ENCODE measurements at places on chromosomes 11 and 22. TPM values are rescaled to one million over a fixed set of nuclear protein-coding genes. Genes with fewer than 3 reads are reported as not detected.

Gene RFPL2
- not detected for total RNA-seq

Gene TRIM48
- not detected for total RNA-seq

Gene XNDC1N
- total RNA-seq, result 9.7 TPM

Gene KCNK7
- total RNA-seq, result 0.27 TPM

Gene SPI1
- total RNA-seq, result not detected

Gene IL17REL
- not detected for total RNA-seq

Gene RAC2
- not detected for total RNA-seq

Gene TPH1
- 1.5 TPM for total RNA-seq

Gene SRRD
- 8.3 TPM for total RNA-seq

Gene ADORA2A
- total RNA-seq, result 0.93 TPM

Gene KRTAP5-7
- total RNA-seq, result not detected

Gene SLC22A6
- total RNA-seq, result not detected

Gene SCGB1C1
- not detected for total RNA-seq

Gene TBRG1
- 27.5 TPM for total RNA-seq

Gene DEPDC5
- total RNA-seq, result 9.4 TPM

Gene RIMBP3B
- total RNA-seq, result 0.53 TPM

Gene INS
- not detected for total RNA-seq

Gene DDI1
- total RNA-seq, result not detected

Gene CNTF
- 5.5 TPM for total RNA-seq

Gene RTN3
- 41.7 TPM for total RNA-seq

Gene UEVLD
- total RNA-seq, result 8.4 TPM

Gene IFITM10
- total RNA-seq, result 2.3 TPM

Gene RTN4R
- 1.9 TPM for total RNA-seq

Gene POLA2
- total RNA-seq, result 24.3 TPM

Gene HMOX1
- 7.7 TPM for total RNA-seq

Gene SLC22A24
- not detected for total RNA-seq

Gene OR5A1
- not detected for total RNA-seq

Gene SLCO2B1
- total RNA-seq, result not detected

Gene OR10D3
- total RNA-seq, result 1.6 TPM

Gene OR5J2
- not detected for total RNA-seq

Gene GUCY1A2
- 0.04 TPM for total RNA-seq

Gene ST3GAL4
- total RNA-seq, result 307 TPM

Gene FBLN1
- total RNA-seq, result 1.1 TPM

Gene BIRC3
- total RNA-seq, result 1.9 TPM

Gene UPK3A
- not detected for total RNA-seq

Gene CHRNA10
- 1.4 TPM for total RNA-seq

Gene FAM83F
- under 0.01 TPM for total RNA-seq

Gene PKNOX2
- 1.2 TPM for total RNA-seq

Gene SNX19
- total RNA-seq, result 41.4 TPM

Gene SIDT2
- total RNA-seq, result 13.7 TPM

Gene FAM227A
- total RNA-seq, result 0.60 TPM

Gene CDC45
- 62.4 TPM for total RNA-seq

Gene FOLH1
- 1.7 TPM for total RNA-seq

Gene TMEM25
- 4.7 TPM for total RNA-seq

Gene CARS1
- 160 TPM for total RNA-seq

Gene SLC22A25
- not detected for total RNA-seq

Gene LDHAL6A
- total RNA-seq, result not detected

Gene CNTN5
- 3.6 TPM for total RNA-seq

Gene TPBGL
- not detected for total RNA-seq

Gene IL10RA
- 2.2 TPM for total RNA-seq

Gene ENTHD1
- not detected for total RNA-seq

Gene KRTAP5-9
- not detected for total RNA-seq

Gene CLCF1
- 19.9 TPM for total RNA-seq

Gene CLDN5
- not detected for total RNA-seq

Gene DNAJB7
- not detected for total RNA-seq
